ENCODE measurements at places on chromosomes 2 and 18.

- DNase-seq: no peak
These were observed 151.6 kb downstream of the PTGR3 start for GRCh38 chr18:75057169-75057960.

- DNase-seq: no peak
These were observed 136.7 kb downstream of the MBP start for GRCh38 chr18:76995896-76996295.

DNA sequence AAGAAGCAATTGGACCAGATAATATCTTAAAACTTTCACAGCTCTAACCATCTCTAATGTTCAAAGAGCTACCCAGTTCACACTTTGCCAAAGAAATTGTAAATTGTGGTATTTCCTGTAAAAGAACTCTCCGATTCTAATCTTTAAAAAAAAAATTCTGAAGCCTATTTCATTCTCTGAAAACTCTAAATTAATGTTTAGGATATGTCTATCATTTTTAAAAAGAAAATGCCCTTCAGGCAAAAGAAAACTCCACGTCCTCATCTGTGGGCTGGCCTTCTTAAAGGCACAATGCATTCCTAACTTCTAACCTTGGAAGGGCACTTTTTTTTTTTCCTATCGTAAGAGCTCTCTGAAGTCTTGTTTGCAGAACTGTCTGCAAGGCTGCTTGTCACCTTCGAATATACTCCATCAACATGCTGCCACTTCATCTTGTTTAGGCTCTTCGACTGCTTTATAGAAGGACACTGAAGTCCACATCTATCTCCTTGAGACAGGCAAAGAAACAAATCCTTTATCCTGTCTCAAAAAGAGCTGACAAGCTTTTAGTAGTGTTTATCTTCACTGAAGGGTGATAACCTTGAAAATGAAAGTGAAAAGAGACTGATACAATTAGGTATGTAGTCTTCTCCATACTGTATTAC lies 124.3 kb upstream of the SLC39A10 start:
- DNase-seq: peak; percentile 20

DNA sequence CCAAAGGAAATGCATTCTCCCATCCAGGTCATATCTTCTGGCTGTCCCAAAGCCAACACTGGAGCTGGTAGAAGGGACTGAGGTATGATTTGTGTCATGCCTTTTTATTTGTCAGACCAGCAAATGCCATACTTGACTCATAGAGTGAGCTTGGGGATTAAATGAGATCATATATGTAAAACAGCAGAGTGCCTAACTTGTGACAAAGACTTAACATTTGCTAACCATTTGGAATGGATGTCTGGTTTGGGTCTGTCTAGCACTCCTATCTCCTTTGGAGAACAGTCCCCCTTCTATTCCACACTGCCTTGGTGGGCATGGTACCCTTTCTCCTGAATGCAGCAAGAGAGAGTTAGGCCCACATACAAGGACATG lies 128.5 kb upstream of the LGALSL start:
- DNase-seq: no peak

DNA sequence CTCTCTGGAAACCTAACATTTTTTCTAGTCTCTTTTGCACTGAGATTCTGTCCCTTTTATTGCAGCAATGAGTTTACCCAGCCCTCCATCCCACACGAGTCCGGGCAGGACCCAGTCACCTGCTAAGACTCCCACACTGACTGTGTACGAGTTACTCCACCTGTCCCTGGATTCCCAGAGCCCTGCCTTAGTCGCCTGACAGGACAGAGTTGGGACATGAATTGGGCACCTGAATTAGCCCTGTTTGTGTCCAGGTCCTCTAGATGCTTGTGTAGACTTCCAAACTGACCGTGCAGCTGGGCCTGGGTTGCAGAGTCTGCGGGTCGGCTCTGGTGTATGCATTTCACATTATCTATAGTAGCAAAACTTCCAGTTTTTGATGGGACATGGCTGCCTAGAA lies 238.7 kb downstream of the VAPA start:
- DNase-seq: no peak

- no peak for DNase-seq
These were observed 322.2 kb downstream of the ZNF804A start for GRCh38 chr2:184920451-184920965.

DNA sequence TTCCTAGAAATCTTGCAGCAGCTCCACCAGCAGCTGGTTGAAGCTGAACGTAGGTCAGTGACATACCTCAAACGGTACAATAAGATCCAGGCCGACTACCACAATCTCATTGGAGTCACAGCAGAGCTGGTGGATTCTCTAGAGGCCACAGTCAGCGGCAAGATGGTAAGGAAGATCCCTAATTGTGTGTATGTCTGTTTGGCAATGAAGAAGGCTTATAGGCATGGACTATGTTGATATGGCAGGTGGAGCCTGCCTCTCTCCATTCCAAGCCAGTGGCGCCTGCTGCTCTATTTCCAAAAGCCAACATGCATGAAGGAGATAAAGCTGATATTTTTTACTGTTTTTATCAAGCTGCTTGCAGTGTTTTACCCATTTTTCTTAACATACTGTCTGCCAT lies 36.8 kb downstream of the ARMC9 start:
- DNase-seq: no peak

DNA sequence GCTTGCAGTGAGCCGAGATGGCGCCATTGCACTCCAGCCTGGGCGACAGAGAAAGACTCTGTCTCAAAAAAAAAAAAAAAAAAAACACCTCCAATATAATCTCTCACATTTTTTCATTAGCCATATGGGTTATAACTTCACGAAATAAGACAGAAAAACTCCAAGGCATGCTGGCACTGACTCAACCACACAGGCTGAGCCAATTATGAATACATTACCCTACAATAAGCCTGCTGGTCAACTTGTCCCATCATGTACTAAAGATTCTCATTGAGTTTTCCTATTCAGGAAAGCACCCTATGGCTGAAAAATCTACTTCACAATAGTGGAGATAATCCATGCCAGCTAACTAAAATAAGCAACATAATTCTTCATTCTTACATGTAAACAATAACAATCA lies 12.8 kb upstream of the MAP3K20 start:
- DNase-seq: no peak

DNA sequence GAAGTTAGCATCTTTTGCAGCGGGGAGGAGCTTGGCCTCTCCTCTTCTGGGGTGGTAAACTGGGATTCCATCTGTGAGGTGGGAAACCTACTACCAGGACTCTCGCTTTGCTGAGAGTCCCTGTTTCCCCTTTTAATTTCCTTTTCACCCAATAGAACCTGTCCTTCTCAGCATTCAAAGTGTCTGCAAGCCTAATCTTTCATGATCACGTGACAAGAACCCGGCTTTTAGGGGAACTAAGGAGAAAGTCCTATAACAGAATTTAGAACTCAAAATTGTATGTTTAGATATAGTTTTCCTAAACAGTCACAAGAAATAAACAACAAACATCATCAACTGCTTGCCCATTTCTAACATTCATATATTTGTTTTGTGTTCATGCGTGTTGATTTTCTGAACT lies 103.6 kb upstream of the CDH19 start:
- DNase-seq: no peak

DNA sequence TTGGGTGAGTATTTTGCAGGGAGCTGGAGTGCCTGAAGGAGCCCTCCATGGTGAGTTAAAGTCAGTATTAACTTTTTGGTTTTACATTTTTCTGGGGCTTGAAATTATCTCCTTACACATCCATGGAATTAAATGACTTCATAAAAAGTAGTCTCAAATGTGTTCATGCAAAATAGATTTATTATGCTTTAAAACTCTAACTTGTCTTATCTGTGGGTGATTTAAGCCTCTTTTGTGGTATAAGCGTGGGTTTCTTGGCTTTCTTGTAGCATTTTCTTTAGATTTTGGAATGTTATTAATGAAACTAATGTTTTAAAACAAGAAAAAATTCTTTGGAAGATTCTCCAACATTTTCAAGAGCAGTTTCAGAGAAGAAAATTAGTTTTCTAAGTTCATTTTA lies 27.8 kb downstream of the NABP1 start:
- no peak for DNase-seq

DNA sequence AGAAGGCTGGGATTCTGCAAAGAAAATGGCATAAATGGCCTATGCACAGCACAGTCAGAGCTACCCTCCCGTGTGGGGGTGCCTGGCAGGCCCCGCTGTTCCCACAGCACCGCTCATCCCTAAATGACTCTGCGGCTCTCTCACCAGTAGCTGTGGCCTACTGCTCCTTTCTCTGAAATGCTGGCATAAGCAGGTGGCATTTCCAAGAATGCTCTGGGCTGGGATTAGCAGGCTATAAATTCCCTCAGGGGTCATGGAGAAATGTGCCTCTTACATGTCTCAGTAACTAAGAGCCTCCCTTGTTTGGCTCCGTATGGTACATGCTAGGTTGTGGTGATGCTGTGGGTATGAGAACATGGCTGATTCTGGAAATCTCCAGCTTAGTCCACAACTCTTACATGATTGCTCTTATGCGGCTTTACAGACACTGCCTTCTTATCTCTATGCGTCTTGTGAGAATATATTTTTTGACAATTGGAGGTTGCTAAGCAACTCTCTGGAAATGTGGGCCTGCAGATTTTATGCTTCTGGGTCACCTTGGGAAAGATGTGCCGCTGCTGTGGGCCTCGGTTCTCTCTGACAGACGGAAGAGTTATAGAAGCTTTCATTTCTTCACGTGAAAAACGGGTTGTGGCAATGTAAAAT lies 80.3 kb upstream of the GATA6 start:
- no peak for DNase-seq

DNA sequence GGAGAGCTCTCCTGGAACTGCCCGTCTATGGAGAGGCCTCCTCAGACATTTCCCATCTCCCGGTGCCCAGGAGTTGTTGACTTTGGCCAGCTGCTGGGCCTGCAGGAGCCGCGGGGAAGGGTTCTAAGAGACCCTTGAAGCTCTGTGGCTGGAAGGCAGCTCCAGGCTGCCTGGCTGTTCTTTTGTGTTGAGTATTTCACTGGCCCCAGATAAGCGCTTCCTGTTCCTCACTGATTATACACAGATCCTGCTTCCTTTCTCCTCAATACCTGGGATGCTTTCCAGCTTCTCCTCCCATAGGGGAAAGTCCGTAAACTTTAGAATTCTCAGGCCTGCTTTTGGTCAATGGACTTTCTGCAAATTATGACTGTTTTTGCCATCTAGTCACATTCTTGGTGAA lies 57.8 kb downstream of the TGOLN2 start:
- DNase-seq: peak; percentile 25

DNA sequence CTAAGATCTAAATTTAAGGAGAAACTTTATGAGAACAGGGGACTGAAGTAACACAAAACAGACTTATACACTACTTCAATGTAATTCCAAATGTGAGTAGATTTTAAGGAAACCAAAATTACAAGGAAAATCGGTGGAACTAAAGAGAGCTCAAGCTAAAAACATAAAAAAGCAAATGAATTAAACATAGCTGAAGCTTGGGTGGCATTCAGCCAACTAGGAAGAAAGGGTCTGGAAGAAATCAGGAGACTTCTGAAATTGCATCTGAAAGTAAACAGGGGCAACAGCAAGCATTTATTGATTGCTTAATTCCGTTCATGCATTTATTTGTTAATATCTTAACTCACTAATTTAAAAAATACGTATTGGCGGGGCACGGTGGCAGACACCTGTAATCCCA lies 727.3 kb upstream of the PKDCC start:
- no peak for DNase-seq

GRCh38 chr2:2827046-2827636 lies 496.1 kb upstream of the MYT1L start:
- DNase-seq: no peak

GRCh38 chr2:158745067-158745865 lies 49.9 kb upstream of the DAPL1 start:
- peak; percentile 60 for DNase-seq

GRCh38 chr2:217326238-217327022 lies 466.6 kb upstream of the TNP1 start:
- peak; percentile 20 for DNase-seq

GRCh38 chr2:28300485-28301341 lies 91.9 kb upstream of the FOSL2 start:
- DNase-seq: peak; percentile 29

- DNase-seq: no peak
These were observed 842.6 kb upstream of the SALL3 start for GRCh38 chr18:78136986-78137385.

GRCh38 chr2:152122161-152122560 lies 23.3 kb upstream of the CACNB4 start:
- DNase-seq: no peak
